ENCODE measurements at places on chromosomes 11 and 22.

GRCh38 chr11:134522782-134523570 is 110.9 kb upstream of the B3GAT1 start:
- DNase-seq = no peak

DNA sequence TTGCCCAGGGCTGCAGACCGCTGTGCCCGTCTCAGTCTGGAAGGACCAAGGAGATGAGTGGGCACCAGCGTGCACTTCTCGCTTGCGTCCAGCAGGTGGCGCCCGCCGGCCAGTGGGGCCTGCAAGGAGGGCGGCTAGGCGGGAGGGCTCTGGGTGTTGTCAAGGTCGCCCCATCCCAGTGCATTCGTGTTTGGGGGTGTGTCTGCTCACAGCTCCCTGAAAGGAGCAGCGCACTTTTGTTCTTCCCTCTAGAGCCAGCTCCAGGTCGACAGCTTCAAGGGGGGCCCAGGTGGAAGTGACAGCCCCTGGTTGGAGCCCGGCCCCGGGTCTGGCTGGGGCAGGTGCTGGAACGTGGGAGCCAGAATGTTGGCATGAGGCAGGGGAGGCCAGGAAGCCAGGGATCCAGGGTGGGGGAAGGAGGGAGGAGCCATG is 23.4 kb upstream of the MPPED1 start:
- DNase-seq = peak; percentile 57

- no peak for DNase-seq
Observed at GRCh38 chr11:124917115-124917637, 1.9 kb upstream of the HEPN1 start.

GRCh38 chr11:58938398-58938797 is 890 bp upstream of the GLYATL1 start:
- DNase-seq = no peak

- DNase-seq = no peak
Observed at GRCh38 chr11:123241874-123242543, 47.0 kb upstream of the CLMP start.

DNA sequence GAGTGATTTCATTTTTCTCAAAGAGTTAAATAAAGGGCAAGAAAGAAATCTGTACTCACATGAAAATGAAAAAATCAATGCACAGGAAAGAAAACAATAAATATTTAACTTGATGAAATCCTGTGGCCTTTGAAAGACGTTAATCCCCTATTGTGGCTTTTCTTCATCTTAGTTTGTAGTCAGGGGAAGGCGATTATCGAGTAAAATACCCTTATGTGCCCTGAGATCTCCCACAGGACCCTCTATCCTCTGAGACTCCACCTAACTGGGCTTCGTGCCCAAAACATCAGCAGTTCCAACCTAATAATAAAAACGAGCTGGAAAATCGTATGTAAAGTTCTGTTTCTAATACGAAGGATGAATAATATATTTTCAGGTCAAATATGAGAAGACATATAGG is 208.2 kb upstream of the ZC3H12C start:
- DNase-seq = no peak

DNA sequence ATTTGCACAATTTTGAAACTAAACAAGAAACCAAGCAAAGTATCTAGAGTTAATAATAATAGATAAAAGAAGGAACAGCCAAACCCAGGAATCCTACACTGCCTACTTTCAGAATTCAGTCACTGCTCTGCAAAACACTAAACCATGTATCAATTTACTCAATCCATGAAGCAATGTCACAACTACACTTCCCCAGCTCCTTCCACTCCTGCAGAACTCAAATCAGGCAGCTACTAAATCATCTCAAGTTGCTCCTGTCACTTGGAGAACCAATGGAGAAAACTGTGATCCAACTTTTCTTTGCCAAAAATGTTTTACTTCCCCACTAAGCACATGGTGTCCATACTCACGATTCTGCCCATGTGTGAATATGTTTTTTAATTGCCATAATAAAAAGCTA is 24.9 kb upstream of the C11orf58 start:
- no peak for DNase-seq

GRCh38 chr11:726278-727220 is 20.5 kb downstream of the EPS8L2 start:
- peak; percentile 62 for DNase-seq

GRCh38 chr22:27370269-27370668 is 431.3 kb downstream of the MN1 start:
- DNase-seq = peak; percentile 77

DNA sequence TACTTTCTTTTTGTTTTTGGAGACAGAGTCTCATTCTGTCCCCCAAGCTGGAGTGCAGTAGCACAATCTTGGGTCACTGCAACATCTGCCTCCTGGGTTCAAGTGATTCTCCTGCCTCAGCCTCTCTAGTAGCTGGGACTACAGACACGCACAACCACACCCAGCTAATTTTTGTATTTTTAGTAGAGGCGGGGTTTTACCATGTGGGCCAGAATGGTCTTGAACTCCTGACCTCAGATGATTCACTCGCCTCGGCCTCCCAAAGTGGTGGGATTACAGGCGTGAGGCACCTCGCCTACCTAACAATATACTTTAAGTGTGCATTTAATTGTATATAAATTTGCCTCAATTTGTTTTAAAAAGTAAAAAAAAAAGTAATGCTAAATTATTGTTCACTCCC is 38.4 kb downstream of the GRK3 start:
- no peak for DNase-seq

GRCh38 chr11:120563703-120564572 is 52.4 kb downstream of the GRIK4 start:
- DNase-seq = no peak

All from OCI-LY7 (cell line).